ENCODE measurements at places on chromosomes 16 and 17. TPM values are rescaled to one million over a fixed set of nuclear protein-coding genes. Genes with fewer than 3 reads are reported as not detected.

- H3K4me3 ChIP-seq, result no peak overlapping the region
- H3K27ac ChIP-seq, result no peak overlapping the region
- H3K36me3 ChIP-seq, result no peaks in the 10 kb centered on the region
- H3K4me1 ChIP-seq, result no peaks in the 10 kb centered on the region
- no peaks in the 10 kb centered on the region for H3K27me3 ChIP-seq
These were observed 86.5 kb downstream of the ENGASE start for GRCh38 chr17:79160980-79161636.

- DNase-seq, result no peak
- H3K4me1 ChIP-seq, result no peaks in the 10 kb centered on the region
- H3K27me3 ChIP-seq, result no peaks in the 10 kb centered on the region
- no peak overlapping the region for H3K4me3 ChIP-seq
These were observed 29.0 kb upstream of the HEATR6 start for GRCh38 chr17:60107526-60108257.

DNA sequence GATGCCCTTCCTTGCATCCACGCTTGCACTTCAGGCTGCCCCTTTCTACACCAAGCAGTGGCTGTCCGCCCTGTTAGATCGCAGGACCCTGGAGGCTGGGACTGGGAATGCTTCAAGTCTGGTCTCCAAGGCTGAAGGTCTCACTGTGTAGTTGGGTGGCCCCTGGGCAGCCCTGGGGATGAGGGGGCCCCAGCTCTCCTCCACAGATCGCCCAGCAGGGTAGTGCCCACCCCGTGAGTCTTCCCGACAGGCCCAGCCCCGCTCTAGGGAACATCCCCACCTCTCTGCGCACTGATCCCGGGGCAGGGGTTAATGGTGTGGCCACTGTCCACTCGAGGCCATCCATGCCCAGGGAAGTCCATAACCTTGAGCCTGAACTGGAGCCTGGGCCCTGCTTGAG, 10.3 kb downstream of the ZNF213 start:
- DNase-seq, result no peak
- H3K4me3 ChIP-seq, result no peak overlapping the region
- H3K27ac ChIP-seq, result no peak overlapping the region
- peaks cover 12% of the 10 kb centered on the region for H3K4me1 ChIP-seq
- no peaks in the 10 kb centered on the region for H3K27me3 ChIP-seq
- H3K36me3 ChIP-seq, result peaks cover 31% of the 10 kb centered on the region

DNA sequence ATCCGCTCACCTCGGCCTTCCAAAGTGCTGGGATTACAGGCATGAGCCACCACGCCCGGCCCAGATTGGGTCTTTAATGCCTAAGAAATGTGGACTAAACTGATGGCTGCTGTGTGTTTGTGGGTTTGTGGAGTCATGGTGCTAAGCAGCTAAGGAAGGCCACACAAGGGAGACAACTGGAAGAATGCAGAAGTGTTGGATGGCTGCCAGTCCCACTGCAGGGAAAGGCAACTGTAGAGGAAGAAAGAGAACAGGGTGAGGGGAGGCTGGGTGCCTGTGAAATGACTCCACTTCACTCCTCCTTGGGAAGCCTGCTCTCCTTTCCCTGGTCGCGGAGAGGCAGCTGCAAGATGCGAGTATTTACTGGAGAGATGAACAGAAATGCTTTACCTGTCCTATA, 23.5 kb upstream of the SIAH1 start:
- DNase-seq, result no peak
- no peaks in the 10 kb centered on the region for H3K27me3 ChIP-seq
- H3K36me3 ChIP-seq, result no peaks in the 10 kb centered on the region

GRCh38 chr16:87702325-87702811, 63.4 kb downstream of the KLHDC4 start:
- no peak overlapping the region for H3K4me3 ChIP-seq
- peaks cover 3% of the 10 kb centered on the region for H3K4me1 ChIP-seq
- H3K27ac ChIP-seq, result no peak overlapping the region
- DNase-seq, result no peak

DNA sequence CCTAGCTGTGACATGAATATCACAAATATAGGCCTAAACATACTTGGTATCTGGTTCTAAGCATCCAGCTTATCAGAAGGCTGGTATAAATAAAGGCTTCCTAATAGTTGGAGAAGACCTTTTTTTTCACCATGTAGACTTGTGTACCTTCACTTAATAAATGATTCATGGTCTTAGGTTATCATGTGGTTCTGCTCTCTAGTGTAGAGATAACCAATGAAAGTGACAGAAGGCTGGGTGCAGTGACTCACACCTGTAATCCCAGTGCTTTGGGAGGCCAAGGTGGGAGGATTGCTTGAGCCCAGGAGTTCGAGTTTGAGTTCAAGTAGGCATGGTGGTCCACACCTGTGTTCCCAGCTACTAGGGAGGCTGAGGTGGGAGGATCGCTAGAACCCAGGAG, 3.1 kb downstream of the DDX19A start:
- H3K27ac ChIP-seq, result no peak overlapping the region
- peaks cover 44% of the 10 kb centered on the region for H3K36me3 ChIP-seq
- H3K27me3 ChIP-seq, result no peaks in the 10 kb centered on the region

GRCh38 chr17:63700528-63701455, 867 bp upstream of the LIMD2 start:
- peak overlapping the region; percentile 65 for H3K4me3 ChIP-seq
- peaks cover 61% of the 10 kb centered on the region for H3K4me1 ChIP-seq

DNA sequence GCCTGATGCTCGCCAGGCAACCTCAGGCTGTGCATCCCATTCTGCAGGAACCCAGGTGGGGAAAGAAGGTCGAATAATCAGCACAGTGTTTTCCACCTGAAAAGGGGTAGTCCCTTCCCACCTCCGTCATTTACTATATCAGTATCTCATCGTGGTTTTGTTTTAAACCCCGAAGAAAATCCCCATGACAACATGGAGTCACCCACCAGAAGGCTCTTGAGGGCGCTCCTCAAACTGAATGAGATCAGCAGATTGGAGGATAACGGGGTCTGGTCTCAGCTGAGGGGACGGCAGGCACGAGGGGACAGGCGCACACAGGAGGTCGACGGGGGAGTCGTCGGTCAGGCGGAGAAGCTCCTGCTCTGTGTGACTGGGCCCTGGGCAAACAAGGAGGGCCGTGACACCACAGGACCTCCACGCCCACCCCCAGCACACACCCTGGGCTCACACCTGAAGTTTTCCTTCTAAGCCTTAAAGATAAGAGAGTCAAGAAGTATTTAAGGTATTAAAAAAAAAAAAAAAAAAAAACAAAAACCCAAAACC, 44.2 kb downstream of the MARF1 start:
- DNase-seq, result no peak
- H3K27me3 ChIP-seq, result no peaks in the 10 kb centered on the region
- H3K27ac ChIP-seq, result no peak overlapping the region
- peaks cover 56% of the 10 kb centered on the region for H3K36me3 ChIP-seq
- H3K4me3 ChIP-seq, result no peak overlapping the region

- H3K27me3 ChIP-seq, result no peaks in the 10 kb centered on the region
- peaks cover 26% of the 10 kb centered on the region for H3K4me1 ChIP-seq
- H3K27ac ChIP-seq, result peak overlapping the region; percentile 6
- DNase-seq, result no peak
These were observed 12.2 kb upstream of the TERF2 start for GRCh38 chr16:69397821-69398521.

DNA sequence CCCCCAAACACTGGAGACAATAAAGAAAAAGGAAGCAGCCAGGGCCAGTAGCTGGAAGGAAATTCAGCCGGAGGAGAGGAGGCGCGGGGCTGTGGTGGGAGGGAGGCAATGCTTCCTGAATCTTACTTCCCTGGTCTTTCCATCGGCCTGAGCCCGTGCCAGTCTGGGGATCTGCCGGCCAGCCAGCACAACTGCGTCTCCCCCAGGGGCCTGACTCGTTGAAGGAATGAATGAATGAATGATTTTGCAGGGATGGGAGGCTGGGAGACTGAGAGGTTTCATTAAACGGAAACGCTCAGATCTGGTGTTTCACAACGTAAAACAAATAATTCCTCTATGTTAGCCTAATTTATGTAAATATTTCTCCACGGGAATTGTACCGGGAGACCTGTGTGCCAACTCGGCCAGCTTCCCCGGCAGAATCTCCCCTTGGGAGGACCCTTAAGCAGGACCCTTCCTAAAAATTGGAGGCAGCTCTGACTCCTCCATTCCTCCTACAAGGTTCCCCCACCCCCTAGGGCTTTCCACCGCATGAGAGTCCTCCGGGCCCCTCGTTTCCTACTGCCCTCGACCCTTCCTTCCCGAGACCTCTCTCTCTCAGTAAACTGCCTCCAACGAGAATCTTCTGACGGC, 1.3 kb upstream of the BAIAP2 start:
- H3K4me1 ChIP-seq, result peaks cover 55% of the 10 kb centered on the region
- DNase-seq, result no peak
- peaks cover 4% of the 10 kb centered on the region for H3K27me3 ChIP-seq
- H3K36me3 ChIP-seq, result no peaks in the 10 kb centered on the region
- no peak overlapping the region for H3K27ac ChIP-seq

DNA sequence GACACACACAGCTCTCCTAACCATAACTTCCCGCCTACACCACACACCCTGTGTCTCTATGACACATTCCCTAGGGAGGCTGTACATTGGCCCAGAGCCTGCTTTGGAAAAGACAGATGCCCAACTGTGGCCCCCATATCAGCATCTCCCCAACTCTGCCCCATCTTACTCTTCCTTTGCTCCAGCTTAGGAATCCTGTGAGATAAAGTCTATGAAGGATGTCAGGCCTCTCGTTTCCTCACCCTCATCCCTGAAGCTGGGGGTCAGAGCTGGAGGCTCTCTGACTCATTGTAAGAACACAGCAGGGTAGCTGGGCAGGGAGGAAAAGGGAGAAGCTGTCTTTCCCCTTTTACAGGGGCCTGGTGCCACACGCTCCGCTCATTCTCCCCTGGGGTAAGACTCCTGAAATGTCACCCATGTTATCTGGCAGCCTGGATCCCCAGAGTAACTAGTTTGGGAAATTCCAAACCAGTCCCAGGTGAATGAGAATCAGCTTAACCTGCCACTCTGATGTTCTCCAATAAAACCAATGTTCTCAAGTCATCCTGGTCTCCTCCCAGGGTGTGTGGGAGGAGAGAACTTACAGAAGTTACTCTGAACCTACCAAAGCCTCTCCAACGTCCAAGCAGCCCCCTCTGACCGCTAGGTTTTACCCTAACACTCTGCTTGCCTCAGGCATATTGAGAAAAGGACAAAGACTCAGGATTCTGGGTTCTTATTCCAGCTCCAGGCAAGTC, 2.8 kb downstream of the RAPGEFL1 start:
- no peak overlapping the region for H3K27ac ChIP-seq
- no peaks in the 10 kb centered on the region for H3K27me3 ChIP-seq
- no peak overlapping the region for H3K4me3 ChIP-seq

- peaks cover 62% of the 10 kb centered on the region for H3K4me1 ChIP-seq
- no peaks in the 10 kb centered on the region for H3K27me3 ChIP-seq
- peak overlapping the region; percentile 79 for H3K27ac ChIP-seq
- H3K36me3 ChIP-seq, result no peaks in the 10 kb centered on the region
- no peak overlapping the region for H3K4me3 ChIP-seq
- DNase-seq, result no peak
These were observed 28.4 kb downstream of the LDHD start for GRCh38 chr16:75088216-75088615.

GRCh38 chr17:53093391-53093790, 729.3 kb upstream of the KIF2B start:
- no peaks in the 10 kb centered on the region for H3K36me3 ChIP-seq
- no peaks in the 10 kb centered on the region for H3K4me1 ChIP-seq

- H3K36me3 ChIP-seq, result no peaks in the 10 kb centered on the region
- peaks cover 2% of the 10 kb centered on the region for H3K27me3 ChIP-seq
- no peak for DNase-seq
- no peaks in the 10 kb centered on the region for H3K4me1 ChIP-seq
- H3K27ac ChIP-seq, result no peak overlapping the region
These were observed 28.0 kb upstream of the DDX52 start for GRCh38 chr17:37671028-37671823.

DNA sequence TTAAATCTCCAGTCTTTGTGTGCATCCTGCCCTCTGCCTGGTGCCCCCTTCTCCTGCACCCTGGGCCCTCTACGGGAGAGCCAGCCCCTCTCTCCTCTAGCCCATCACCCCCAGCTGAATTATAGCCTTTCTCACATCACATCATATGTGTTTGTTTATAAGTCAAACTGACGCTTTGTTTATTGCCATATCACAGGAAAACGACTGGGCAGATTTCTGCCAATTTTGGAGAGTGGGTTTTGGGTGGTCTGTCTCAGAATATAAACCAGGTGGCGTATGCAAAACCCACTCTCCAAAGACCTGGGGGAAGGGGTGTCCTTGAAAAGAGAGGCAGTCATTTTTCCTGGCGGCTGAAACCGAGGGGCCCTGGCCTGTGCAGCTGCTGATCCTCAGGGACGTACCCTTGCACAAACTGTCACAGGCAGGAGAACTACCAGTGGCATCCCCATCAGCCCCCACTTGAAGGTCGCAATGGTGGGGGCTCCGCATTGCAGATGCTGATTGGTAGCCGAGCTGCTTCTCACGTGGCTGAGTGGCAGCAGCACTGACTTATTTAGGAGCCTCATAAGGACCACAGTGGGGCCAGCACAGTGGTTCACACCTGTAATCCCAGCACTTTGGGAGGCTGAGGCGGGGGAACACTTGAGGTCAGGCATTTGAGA, 34.8 kb upstream of the CDC42EP4 start:
- H3K27ac ChIP-seq, result peak overlapping the region; percentile 67
- H3K27me3 ChIP-seq, result no peaks in the 10 kb centered on the region
- H3K36me3 ChIP-seq, result no peaks in the 10 kb centered on the region
- H3K4me3 ChIP-seq, result no peak overlapping the region
- H3K4me1 ChIP-seq, result peaks cover 62% of the 10 kb centered on the region

DNA sequence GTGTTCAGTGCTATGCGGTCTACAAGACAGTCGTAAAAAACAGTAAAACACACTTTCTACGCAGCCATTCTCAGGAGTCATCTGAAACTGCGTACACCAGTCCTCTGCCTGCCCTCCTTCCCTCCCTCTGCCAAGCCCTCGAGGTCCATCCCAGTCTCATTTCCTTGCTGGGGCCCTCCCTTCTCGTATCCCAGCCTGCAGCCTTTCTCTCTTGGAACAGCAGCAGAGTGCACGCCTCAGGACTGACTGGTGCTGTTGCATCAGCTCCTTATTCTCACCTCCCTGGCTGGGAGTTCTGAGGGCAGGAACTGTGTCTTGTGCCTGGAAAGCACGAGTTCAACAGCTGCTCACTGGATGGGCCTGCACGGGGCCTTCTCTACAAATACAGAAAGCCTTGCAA, 12.5 kb downstream of the FAHD1 start:
- no peak overlapping the region for H3K4me3 ChIP-seq
- H3K36me3 ChIP-seq, result no peaks in the 10 kb centered on the region
- DNase-seq, result no peak
- H3K4me1 ChIP-seq, result no peaks in the 10 kb centered on the region
- H3K27ac ChIP-seq, result no peak overlapping the region
- no peaks in the 10 kb centered on the region for H3K27me3 ChIP-seq

The QPRT gene
- total RNA-seq, result 3.0 TPM

The HOXB13 gene
- not detected for total RNA-seq
